ENCODE measurements at places on chromosomes 2 and 18. TPM values are rescaled to one million over a fixed set of nuclear protein-coding genes. Genes with fewer than 3 reads are reported as not detected.

STPG4 gene
- total RNA-seq, result not detected

- no peak for DNase-seq
These were observed 694 bp downstream of the THSD7B start for GRCh38 chr2:136766073-136766404.

DNA sequence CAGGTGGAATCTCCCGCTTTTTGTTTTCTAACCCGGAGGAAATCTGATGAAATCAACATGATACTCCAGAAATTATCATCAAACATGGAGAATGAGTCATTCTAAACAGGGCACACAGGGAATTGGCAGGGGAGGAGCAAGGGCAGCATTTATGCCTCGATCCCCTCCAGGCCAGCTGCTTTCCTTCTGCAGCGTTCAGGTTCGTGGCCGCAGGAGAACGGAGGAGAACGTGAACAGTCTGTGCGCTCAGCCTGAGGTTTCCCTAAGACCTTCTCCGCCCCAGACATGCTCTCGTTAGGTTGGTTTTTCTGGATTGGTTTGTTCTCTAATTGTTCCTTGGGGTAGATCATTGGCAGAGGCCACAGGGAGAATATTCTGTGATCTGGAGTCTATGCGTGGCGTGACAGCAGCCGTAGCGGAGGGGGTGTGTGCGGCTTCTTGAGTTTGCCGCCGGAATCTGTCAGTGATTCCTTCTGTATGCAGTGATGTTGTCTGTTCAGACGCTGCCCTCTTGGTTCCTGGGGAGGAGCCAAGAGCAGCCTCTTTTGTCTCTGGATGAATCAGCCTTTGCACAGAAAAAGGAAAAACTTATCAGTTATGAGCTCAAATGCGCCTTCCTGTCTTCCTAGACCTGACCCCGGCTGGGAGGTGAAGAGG is 75.9 kb downstream of the SH3BP4 start:
- DNase-seq, result no peak

MYOM1 gene
- 3.9 TPM for total RNA-seq

DNA sequence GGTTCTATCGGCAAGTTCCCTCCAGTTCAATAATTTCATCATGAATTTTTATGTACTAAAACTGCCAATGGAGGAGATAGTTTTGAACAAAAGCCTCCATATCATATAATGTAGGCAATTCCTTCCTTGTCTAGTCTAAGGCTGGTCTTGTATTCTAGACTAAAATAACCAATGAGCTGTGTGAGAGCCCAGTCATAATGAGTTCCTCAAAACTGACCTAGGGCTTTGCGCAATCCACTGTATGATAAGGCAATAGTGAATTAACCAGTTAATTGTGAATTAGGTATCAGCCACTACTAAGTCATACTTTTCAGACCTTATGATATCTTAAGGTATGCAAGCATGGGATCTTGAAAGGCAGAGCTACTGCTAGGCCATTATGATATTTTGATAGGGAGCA is 7.6 kb upstream of the UXS1 start:
- no peak for DNase-seq

DNA sequence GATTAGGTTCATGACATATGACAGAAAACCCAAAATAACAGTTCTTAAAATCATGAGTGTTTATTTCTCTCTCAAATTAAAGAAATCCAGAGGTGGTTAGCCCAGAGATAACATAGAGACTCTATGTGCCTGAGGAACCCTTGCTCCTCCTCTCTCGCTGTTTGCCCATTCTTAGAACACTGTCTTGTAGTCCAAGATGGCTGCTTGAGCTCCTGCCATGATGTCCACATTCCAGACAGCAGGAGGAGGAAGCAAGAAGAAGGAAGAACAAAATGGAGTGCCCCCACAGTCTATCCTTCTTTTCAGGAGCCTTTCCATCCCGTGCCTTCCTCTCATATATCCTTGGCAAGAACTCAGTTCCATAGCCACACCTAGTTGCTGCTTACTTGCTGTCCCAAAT is 13.9 kb upstream of the ST8SIA5 start:
- no peak for DNase-seq

- no peak for DNase-seq
These were observed 15.5 kb downstream of the CEP192 start for GRCh38 chr18:13006531-13007247.
